ENCODE measurements at places on chromosomes 12 and 14.

DNA sequence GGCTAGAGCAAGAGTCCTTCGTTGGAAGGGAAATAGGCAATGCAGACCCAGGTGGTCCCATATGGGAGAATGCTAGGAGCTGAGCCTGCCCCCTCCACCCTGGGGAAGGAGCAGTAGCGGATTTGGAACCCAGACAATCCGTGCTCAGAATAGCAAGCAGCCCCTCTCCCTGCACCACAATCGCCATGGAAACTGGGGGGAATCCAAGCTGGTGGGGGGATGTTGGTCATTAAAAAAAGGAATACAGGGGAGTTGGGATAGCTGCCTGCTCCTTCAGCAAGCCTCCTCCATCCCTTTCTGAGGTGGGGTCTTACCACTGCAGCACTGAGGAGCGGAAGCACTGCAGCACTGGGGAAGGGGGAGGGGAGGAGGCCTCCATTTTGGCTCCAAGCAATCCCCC is 2.9 kb downstream of the RND1 start:
- DNase-seq, result no peak

GRCh38 chr12:129470196-129470595 is 433.6 kb downstream of the TMEM132D start:
- DNase-seq, result no peak

- no peak for DNase-seq
These were observed 399 bp downstream of the NCAPD2 start for GRCh38 chr12:6494258-6494743.

DNA sequence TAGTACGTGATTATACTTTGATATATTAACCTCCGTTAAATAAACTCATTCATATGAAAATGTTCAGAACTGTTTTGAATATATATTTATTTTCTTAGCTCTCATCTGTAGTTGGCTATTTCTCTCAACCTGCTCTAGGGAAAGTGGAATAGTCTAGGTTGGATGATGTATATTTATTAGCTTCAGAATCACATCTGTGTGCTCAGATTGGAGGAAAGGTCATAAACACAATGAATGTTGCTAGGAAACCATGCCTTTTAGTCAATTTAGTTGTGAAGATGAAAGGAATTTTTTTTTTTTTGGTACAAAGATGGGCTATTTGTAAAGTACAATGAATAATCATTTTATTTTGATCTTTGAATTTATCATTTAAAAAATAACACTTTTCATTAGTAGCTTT is 439.1 kb downstream of the FOXG1 start:
- no peak for DNase-seq

DNA sequence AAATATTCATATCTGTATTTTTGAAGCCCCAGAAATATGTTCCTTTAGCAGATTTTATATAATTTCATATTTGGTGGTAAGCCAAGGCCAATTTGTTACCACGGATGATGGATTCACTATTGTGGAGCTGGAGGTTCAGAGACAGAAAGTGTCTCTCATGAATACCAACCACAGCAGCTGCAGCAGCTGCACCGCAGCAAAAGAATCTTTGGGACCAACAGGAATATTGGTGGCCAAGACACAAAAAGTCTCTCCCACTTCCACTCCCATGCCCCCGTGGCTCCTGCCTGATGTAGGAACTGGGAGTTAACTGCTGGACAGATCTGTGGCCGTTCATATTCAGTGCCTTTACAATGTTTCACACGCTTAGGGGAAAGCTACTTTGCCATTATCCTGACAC is 155.3 kb downstream of the ADAMTS20 start:
- DNase-seq, result no peak

- no peak for DNase-seq
These were observed 277.9 kb downstream of the IPO8 start for GRCh38 chr12:30417697-30418231.

GRCh38 chr12:572532-572899 is 90.7 kb downstream of the NINJ2 start:
- no peak for DNase-seq

DNA sequence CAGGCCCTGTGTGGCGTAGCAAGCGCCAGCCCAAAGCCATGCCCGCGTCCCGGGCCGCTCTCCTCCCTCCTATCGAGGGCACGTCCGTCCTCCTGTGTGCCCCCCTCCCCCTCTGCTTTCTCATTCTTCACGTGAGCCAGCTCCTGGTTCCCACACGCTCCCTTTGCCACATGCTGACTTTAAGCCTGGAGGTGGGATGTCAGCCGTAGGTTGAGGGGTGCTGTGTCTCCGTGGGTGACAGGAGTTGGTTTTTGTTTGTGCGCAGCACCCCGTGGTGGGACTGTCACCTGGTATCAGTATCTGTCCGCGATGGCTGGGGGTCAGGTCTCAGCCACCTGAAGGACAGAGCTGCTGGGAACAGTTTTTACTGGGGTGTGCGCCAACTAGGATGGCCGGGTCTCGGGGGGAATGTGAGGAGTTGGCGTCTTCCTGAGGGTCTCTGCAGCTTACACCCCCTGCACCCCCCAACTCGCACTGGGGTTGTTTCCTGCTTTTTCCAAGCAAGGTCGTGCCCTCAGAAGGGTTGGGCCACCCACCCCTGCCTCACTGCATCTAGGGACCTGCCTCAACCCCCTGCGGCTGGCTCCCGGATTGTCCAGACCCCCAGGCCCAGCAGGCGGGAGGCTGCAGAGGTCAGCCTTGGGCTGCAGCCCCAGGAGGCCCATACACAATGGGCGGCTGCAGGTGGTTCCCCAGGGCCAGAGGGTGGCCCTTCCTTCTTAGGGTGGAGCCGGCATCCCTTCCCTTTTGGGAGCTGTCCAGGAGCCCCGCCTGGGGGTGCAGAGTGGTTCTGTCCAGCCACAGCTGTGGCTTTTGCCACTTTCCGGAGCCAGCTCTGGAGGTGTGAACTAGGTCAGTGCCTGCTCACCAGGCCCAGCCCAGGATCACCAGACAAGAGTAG is 7.3 kb downstream of the ULK1 start:
- DNase-seq, result no peak

DNA sequence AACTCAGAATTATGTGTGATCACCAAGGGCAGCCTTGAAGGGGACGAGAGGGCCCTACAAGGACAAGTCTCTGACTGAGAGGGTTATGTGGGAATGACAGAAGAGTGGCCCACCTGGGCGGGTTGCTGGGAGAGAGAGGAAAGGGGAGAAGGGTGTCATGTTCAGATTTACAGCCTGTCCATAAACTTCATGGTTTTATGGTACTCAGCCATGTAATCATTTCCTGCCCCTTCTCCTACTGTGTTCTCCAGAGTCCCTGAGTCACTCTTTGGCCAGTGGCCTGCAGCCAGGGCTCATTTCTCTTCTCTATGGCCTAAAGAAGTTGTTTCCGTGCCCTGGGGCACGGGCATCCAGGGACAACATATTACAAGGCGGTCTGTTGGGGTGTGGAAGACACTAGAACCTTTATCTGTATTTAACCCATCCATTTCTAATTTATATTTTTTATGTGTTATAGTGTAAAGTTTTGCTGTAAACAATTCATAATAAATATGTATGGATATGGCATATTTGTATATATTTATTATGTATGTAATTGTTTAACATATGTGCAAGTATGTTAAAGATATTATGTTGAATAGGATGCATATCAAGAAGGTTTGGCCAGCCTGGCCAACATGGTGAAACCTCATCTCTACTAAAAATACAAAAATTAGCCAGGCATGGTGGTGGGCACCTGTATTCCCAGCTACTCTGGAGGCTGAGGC is 26.9 kb downstream of the DDX47 start:
- no peak for DNase-seq

GRCh38 chr14:59705866-59706265 is 129.3 kb upstream of the CCDC175 start:
- DNase-seq, result no peak

GRCh38 chr12:88219861-88220260 is 77.8 kb downstream of the TMTC3 start:
- DNase-seq, result no peak

DNA sequence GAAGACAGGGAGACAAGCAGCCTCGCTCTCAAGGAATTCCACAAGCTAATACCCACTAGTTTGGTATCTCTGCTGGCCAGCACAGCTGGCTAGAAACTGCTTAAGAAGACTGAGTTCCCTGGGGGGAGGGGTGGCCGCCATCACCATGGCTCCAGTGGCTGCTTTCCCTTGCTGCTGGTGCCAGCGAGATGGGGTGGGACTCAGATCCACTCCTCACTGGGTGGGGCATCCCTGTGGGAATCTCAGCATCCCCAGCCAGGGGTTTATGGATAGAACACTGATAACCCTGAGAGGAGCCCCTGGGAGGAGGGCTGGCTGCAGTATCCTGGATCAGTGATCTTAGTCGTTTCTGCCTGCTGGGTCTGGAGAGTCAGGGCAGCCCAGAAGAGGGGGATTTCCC is 170.6 kb upstream of the MDGA2 start:
- DNase-seq, result no peak

DNA sequence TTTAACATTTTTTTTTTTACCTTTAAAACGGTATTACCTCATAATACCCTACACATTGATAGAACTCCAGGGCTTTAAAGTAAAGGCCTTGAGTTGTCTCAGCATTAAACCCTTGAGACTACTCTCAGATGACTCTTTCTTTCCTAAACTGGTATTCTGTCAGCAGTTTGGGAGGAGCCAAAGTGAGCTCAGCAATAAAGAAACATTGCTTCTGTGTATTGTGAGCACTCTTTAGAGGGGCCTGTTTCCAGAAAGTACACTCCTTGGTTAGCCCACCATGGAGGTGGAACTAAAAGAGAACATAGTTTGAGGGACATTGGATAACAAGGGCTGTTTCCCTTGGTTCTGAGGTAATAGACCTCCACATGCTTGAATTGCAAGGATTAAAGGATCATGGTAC is 20.4 kb downstream of the MAP3K12 start:
- DNase-seq, result no peak

GRCh38 chr12:51826881-51827280 is 21.6 kb downstream of the FIGNL2 start:
- DNase-seq, result no peak

DNA sequence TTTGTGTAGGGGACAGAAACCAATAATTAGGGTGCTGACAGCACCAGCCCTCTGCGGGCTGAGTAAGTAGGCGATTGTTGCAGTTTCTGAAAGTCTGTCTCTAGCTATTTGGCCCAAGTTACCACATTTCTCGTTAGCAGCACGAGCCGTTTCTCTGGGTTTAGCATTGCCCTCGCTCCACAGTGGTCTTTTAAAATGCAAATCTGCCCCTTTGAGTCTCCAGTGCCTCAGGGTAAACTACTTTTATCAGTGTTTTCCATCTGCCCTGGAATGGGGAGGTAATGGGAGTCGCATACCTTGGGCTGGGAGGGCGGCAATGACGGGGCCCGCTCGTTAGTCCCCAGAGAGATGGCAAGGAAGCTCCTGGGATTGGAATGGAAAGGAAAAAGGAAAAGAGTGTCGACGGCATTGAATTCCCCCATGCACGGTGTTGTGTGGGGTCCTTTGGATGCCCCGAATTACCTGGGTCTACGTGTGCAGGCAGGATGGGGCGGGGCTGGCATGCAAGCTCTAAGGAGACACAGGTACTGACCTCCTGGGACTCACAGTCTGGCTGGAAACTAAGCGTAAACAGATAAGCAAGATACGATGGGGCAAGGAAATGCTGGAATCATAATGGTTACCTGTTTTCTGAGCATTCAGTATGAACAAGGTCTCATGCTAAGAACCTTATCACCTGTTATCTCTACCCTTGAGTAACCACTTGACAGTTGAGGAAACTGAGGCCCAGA is 131.8 kb upstream of the MAP1LC3B2 start:
- no peak for DNase-seq

DNA sequence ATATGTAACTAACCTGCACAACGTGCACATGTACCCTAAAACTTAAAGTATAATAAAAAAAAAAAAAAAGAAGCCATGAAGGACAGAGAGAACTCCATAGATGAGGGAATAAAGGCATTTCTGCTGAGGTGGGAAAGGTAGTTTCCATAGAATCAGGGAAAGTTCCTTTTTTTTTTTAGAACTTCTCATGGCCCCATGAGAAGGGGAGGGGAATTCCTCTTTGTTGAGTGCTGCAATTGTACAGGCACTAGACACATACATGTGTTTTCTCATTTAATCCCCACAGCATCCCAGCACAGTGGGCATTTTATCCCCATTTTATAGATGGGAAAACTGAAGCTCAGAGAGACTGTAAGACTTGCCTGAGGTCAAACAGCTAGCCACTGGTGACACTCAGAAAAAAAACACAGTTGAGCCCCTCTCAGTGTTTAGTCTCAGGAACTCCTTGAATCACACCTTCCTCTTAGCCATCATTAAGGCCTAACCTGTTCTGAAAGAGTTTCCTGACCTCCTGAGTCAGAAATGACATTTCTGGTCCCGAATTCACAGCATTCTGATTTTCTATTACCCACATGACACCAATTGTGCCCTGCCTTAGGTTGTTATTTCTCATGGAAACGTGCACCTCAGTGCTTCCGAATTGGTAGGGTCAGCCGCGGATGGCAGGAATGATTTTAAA is 189.3 kb upstream of the G2E3 start:
- no peak for DNase-seq

GRCh38 chr14:98494582-98494981 is 777.4 kb downstream of the BCL11B start:
- DNase-seq, result no peak

DNA sequence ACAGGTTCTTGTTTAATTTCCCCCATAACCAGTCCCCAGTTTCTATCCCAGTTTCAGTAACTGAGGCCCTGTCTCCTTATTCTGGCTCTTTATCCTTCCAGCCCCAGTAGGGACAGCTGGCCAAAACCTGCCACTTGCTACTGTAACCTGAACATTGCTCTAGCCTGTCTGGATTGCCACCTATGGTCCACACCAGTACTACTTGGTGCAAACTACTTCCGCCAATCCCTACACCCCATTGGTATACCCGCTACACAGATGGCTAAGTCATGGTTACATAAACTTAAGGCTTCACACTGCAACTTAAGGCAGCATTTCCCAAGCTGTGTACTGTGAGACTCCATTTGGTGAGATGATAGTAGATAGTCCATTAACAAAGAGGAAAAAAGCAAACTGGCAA is 20.3 kb upstream of the C12orf76 start:
- DNase-seq, result no peak

DNA sequence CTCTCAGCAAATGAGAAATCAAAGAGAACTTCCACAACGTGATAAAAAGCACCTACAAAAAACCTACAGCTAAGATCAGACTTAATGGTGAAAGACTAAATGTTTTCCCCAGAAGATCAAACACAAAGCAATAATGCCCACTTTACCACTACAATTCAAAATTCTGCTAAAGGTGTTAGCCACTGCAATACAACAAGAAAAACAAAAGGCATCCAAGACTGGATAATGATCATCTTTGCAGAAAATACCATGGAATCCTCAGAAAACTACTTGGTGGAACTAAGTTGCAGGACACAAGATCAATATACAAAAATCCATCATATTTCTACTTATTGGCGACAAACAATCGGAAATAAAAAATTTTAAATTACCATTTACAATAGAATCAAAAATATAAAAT is 6.5 kb downstream of the DDX24 start:
- no peak for DNase-seq

GRCh38 chr14:91681118-91681517 is 50.8 kb downstream of the CATSPERB start:
- DNase-seq, result no peak

DNA sequence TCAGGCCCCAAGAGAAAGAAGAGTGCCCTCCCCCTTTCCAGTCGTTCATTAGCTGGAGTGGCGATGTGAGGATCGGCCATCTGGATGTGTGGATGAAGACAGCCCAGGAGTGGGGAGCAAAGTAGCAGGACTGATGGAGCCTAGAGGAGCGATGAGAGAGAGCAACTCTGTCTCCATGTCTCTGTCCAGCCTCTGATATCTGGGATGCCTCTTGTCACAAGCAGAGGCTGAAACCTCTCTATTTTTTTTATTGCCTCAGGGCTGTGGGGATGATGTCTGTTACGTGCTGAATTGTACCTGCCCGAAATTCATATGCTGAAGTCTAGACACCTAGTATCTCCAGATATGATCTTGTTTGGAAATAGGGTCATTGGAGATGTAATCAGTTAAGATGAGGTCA is 2.7 kb downstream of the SERPINA11 start:
- no peak for DNase-seq
